Activated naive CD4-positive, alpha-beta T cell (primary cell): ENCODE measurements at places on chromosomes 2 and 18.
A peak's percentile ranks its signal among the peaks of the same experiment; 100 is the strongest.

DNA sequence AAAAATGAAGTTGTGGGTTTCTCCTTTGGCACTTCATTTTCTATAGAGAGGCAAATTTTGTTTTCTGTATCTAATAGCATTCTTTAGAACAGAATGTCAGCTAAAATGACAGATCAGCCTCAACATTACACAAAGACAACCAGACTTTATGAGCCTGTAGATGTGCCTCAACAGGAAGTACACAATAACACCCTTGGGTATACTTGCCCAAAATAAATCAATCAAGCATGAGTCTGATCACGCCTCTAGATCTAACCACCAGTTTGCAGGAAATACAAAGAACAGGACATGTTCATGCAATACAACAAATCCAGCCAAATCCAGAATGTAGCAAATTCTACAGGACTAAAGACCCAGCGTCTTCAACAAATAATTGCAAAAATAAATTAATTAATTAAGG, 11.2 kb upstream of the DAPL1 start:
- DNase-seq: no peak

DNA sequence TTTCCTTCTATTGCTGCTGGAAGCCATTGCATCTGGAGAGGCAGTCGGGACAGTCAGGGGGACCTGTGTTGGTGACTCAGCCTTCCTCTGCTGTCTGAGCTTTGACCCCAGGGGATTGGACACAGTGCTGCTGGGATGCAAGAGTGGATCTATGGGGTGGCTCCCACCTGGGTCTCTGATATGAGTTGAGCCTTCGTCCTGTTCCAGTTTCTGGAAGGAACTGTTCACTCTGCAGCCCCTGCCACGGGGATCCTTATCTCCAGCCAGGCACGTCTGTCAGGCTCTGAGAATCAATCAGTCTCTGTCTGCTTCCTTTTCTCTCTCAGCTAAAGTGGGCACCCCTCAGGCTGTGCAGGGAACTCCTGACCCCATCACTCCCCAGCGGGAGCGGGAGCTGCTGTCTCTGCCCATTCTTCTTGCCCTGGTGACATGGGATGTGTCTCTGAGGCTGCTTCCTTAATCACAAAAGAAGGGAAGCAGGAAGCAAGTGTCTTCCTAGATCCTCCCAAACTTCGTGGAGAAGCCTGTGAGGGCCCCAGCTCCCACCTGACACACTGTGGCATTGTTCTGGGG, 51.7 kb downstream of the ARHGAP28 start:
- DNase-seq: no peak

DNA sequence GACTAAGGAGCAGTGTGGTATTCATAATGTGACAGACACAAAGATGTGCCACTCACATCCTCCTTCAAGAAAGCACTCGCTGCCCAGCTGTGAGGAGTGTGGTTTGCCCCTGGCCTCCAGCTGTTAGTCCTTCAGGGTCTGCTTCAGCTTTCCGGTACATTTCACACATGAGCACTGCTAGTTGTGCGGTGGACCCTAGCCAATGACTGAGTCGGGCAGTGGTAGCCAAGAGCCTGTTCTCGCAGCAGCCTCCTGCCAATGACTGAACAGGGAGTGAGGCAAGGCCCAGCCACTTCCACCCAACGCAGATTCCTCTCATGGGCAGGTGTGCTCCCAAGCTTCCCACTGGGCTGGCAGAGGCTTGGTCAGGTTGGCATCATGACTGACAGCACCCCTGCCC, 254.3 kb downstream of the RBM43 start:
- no peak for DNase-seq

DNA sequence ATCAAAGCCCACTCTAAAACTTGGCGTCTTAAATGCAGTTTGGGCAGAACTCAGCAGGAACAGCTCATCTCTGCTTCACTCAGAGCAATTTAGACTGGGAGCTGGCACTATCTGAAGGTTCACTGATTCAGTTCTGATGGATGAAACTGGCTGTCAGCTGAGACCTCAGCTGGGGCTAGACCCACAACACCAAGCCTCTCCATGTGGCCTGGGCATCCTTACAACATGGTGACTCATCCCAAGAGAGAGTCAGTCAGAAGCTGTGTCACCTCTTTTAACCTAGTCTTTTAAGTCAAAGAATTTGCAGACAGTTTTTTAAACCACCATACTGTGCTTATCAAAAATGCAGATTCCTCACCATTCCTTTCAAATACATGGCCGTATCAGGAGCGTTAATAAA, 62.6 kb upstream of the ZNF397 start:
- DNase-seq: no peak

DNA sequence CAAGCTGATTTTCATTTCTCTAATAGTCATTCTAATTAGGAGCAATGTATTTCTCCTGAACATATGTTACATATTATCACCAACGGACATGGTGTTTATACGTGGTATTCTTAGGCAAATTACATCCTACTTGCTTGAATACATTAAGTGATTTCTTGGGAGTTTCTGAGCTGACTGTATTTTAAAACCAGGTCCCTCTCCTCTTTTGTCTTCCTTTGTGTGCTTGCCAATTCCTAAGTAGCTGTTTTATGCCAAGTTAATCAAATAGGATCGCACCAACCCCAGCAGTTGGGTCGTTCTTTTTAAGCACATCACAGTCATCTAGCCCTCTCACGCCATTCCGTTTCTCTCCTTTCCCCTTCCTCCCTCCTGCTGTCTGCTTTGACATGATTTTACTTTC, 75.4 kb upstream of the MAP2 start:
- DNase-seq: no peak

GRCh38 chr2:240595381-240596079, 9.0 kb downstream of the CAPN10 start:
- no peak for DNase-seq

- DNase-seq: no peak
These were observed 38.3 kb downstream of the OXER1 start for GRCh38 chr2:42725657-42726056.

- DNase-seq: no peak
These were observed 72.0 kb downstream of the DNER start for GRCh38 chr2:229642371-229642770.

GRCh38 chr2:69917852-69918251, 2.9 kb downstream of the MXD1 start:
- DNase-seq: no peak

- DNase-seq: no peak
These were observed 54.5 kb downstream of the ODC1 start for GRCh38 chr2:10393640-10393982.

GRCh38 chr2:203989521-203989920, 53.0 kb downstream of the ICOS start:
- no peak for DNase-seq

GRCh38 chr2:235613649-235614048, 119.8 kb downstream of the AGAP1 start:
- DNase-seq: no peak

- DNase-seq: no peak
These were observed 12.6 kb upstream of the SLC9A4 start for GRCh38 chr2:102460467-102460866.

DNA sequence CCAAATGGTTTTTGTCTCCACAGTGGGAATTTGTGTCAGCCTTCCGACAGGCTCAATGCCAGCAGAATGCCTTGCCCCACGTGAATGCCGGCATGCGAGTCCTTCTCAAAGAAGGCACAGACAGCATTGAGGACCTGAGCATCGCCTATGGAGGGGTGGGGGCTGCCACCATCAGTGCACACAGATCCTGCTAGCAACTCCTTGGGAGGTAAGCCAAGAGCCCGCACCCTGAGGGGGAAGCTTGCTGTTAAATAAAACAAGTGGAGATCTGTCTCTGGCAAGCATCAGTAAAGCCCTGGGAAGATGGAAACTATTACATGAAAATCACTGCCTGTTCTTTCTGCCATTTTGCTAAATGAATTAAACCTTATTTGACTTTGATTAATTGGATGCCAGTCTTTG, 67.5 kb upstream of the BZW1 start:
- no peak for DNase-seq

DNA sequence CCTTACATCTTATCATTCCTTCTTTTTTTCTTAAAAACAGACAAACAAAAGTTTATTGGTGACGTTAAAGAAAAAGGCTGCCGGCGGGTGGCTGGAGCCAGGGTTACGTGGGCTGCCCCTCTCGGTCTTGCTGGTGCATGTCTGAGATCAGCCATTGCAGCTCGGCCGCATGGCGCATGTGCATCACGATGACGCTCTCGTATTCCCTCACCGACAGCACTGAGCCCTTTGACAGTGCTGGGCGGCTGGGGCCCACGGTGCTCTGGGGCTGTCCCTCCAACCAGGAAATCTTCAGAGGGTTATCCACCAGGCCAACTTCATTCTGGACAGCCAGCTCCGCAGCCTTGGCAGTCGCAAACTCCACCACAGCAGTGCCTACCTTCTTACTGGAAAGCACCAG, 1081.8 kb upstream of the TMEFF2 start:
- DNase-seq: no peak

DNA sequence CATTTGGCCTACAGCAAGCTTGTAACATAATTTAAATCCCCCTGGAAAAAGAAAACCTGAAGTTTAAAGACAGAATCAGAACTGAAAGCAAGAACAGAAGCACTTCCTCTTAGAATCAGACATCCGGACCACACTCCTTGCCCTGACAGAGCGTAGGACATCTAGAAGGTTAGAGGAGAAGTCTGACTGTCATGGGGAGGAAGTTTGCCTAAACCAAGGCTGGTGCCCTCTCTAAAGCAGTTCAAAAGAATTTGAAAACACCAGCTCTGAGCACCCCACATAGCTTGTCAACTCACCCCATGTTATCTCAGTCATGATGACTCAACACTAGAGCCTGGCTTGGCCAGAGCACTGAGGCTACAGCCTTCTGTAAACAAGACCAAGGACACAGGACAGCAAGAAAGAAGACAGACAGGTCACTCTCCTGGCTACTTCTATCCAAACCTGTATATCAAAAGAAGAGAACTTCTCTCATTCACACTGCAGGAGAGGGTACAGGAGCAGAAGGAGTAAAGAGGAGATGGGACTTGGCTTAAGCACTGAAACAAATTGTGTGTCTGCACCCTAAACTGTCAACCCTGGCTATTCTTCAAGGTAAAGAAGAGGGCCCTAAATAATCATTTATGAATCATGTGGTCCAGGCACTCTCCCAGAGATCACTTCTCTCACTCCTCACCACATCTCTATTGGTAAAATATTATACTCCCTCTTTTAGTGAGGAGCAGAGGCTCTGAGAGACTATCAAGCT, 198.6 kb downstream of the MEMO1 start:
- DNase-seq: peak; percentile 7

- DNase-seq: no peak
These were observed 282.8 kb downstream of the AGPS start for GRCh38 chr2:177675350-177675821.

GRCh38 chr2:195961873-195962272, 106.8 kb downstream of the DNAH7 start:
- DNase-seq: no peak

DNA sequence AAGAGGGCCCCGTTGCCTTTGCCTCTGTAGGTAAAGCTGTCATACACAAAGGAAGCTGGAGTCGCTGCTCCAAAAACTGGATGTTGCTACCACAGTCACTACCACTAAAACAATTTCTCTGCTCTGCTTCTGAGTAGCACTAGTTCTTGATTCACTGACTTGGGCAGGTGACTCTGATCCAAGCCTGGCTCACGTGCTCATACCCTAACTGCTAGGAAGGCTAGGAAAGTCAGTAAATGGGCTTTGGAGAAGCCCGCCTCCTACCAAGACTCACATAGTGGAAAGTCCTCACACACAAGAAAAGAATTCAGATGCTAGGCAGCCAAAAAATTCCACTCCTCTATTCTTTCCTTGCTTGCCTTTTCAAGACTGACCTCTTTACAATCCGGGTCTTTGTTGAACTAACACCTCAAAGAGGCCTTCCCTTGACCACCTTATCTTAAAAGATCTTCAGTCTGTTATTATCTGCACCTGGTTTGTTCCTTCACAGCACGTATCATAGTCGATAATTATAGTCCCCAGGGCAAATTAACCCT, 11.4 kb upstream of the DYNC1I2 start:
- no peak for DNase-seq

DNA sequence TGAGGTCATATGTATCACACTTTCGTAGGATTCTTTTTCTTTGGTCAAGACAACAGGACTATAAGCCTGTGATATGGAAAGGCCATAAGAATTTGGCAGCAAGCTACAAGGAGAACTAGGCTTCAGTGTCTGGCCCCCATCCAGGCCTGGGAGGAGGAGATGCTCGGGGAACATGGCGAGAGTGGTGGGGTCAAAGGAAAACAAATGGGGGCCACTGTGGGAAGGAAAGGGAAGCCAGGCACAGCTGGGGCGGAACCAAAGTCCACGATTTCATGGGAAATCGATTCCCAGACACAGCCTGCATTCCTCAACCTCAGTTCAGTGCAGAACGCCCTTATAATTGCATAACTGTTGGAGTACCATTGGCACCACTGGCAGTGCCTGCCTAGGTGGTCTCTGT, 58.2 kb downstream of the MBP start:
- DNase-seq: no peak

GRCh38 chr2:24409700-24410556, 49.6 kb upstream of the ITSN2 start:
- DNase-seq: no peak

- no peak for DNase-seq
These were observed 71.2 kb upstream of the FOSL2 start for GRCh38 chr2:28321426-28321825.

DNA sequence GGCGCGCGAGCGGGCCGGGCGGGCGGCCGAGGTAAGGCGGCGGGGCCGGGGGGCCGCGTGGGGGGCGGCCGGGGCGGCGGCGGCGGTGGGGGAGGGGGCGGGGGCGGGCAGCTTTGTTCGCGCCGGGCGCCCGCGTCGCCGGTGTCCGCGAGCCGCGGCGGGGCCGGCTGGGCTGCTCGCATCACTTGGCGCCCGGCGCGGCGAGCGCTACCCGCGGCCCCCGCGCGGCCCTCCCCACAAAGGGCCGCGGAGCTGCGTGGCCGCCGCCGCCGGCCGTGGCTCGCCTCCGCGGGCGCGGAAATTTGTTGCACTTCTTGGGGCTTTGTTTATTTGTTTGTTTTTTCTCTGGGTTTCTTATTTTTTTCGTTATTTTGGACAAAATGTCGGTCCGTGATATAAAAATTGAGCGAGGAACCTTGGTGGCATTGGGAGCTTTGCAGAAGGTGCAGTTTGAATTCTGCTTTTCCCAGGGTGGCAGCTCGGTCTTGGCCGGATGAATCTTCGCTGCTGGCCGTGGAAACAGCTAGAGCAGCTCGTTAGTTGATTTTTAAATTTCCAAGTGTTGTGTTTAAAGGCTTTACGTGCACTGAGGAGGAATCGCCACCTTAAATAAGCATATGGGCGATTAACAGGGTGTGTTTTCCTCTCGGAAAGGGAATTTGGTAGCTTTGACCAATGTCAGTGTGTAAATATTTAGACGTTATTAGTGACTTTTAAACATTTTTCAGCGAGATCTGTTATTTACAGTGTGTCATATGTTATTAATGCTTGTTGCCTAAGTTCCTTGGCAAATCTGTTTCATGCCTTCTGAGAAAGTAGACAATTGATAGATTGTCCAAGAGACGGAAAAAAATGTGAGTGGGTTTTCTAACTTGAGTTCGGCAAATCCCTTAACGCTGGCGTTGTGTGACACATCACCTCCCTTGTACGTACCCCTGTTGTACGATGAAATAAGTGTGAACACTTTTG, 822 bp downstream of the UBE2E3 start:
- no peak for DNase-seq

GRCh38 chr18:38241216-38241615, 675.6 kb upstream of the CELF4 start:
- DNase-seq: no peak

- DNase-seq: no peak
These were observed 35.5 kb downstream of the RPRD1A start for GRCh38 chr18:36031903-36032302.
